ENCODE measurements at places on chromosomes 6 and 20.

GRCh38 chr20:56628015-56628872 lies 862 bp upstream of the TFAP2C start:
- no peak for DNase-seq

- no peak for DNase-seq
These were observed 828 bp upstream of the SULF2 start for GRCh38 chr20:47785854-47786764.

GRCh38 chr20:41671143-41671542 lies 53.0 kb upstream of the CHD6 start:
- no peak for DNase-seq

DNA sequence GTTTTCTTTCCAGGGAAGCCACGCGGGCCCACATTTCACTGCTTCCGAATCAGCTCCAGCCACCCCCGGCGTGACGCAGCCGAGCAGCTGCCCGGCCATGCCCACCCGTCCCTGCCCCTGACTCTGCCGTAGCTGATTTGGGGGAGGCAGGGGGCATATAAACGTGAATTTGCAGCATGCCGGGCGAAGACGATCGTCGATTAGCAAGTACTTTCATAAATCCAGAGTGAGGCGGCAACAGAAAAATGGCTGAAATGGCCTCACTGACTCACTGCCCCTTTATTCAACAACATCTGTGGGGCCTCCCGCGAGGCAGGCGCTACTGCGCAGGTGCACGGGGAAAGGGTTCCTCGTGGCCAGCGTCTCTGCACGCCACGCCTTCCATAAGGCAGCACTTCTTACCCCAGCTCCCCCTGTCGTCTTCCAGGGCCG lies 118.0 kb downstream of the DLL1 start:
- DNase-seq: no peak

DNA sequence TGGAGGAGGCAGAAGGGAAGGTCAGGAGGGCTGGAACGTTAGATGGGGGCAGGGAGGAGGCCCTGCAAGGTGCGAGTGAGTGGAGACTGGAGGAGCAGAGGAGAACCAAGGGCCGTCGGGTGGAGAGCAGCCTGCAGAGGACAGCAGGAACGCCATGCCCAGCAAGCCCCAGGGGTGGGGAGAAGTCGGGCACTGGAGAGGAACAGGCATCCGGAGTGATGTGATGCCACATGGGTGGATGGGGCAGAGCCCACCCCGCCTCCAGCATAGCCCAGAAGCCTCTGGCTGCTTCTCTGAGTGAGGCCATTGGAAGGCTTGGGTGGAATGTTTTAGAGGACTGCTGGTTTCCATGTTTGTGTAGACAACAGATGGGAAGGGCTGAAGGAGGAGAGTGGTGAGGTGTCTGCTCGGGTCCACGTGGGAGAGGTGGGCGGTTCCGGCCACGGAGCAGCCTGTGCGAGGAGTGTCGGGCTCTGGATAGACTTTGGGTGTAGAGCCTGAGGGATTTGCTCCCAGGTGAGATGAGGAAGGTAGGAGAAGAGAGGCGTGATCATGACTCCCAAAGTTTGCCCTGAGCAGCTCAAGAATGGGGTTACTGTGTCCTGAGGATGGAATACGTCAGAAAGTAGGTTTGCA lies 221.4 kb downstream of the SMOC2 start:
- DNase-seq: no peak

GRCh38 chr6:155493026-155493693 lies 37.5 kb upstream of the NOX3 start:
- DNase-seq: no peak

DNA sequence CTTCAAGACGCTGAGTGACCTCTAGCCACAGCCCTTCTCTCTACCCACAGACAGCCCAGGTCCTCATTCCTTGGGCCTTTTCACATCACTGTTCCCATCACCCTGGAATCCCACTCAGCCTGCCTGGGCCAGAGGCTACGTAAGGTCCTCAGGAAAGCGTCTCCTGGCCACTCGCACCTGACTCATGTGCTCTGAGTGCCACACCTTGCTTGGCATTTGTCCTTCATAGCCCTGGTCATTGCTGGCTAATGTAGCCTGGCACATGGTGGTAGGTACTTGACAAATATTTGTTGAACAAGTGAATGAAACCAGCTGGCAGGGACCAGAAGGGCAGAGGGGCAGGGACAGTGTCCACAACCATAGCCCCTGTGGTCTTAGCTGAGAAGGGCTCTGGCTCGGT lies 50.6 kb upstream of the FANCE start:
- no peak for DNase-seq

- DNase-seq: no peak
These were observed 99.2 kb upstream of the FOXP4 start for GRCh38 chr6:41446907-41447545.

DNA sequence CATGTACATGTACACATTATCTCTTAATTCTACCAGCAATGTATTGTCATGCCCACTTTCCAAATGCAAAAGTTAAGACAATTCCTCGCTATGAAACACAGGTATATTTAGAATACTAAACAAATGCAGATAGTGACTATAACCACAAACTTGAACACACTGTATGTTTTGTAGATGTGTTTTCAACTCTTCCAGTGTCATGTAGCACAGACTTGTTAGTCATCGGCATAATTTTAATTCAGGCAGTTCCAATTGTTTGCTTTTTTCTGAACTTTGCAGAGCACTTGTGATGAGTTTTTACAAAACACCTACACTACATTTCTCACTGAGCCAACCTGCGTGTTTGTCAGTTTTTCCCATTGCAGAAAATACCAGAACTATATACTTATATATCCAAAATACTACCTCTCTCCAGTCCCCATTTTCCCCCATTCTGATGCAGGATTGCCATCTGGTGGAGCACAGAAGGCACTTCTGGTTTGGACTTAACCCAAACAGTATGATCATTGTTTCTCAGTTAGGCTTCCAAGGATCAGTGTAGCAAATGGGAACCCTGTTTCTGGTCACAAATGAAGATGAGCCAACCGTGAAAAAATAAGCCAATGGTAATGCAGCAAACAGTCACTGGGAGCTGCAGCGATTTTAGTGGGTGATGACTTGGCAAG lies 143.4 kb downstream of the ADGRB3 start:
- no peak for DNase-seq

DNA sequence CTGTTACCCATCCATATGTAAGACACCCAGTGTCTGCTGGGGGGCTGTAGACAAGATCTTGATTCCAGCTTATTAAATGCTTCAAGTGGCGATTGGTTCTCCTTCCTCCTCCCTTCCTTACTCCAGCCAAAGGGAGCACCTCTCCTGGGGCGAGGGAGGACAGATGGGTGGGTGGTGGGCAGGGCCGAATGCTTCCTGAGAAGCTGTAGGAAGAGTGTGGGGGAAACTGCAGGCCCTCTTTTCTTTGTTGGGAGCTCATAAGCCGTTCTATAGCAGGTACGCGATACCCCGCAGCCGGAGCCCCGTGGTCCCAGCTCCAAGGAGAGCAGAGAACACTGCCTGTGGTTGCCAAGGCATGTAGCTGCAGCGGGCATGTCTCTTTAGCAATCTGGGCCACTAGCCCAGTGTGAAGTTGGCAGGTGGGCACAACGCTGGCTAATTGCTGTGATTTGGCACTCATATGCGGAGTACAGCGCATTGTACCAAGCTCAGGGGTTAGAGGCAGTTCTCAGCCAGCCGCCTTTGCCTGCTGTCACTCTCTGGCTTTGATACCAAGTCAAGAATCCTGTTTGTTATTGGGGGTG lies 14.7 kb upstream of the KCNG1 start:
- DNase-seq: no peak

DNA sequence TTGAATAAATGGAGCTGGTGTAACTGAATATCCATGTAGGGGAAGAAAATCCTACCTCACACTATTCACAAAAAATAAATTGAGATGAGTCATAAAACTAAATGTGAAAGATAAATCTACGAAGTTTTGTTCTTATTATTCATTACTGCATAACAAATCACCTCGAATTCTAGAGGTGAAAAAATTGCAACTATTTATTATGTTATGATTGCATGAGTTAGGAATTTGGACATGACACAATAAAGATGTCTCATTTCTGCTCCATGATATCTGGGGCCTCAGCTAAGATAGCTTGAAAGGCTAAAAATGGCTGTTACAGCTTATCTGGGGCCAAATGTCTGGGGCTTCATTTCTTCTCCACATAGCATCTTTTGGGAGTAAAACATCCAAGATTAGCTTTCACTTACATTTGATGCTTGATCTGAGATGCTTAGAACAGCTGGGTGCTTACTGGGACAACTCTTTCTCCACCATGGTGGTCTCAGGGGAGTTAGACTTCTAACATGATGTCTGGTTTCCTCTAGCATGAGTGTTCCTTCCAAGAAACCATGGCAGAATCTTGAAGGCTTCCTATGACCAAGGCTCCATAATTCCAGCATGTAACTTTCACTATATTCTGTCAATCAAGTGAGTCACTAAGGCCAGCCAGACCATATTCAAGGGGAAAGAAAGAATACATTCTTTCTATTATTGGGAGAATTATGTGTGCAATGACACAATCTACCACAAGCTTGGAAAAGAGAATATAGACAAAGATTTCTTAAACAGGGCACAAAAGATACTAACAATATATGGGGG lies 30.1 kb downstream of the OR2B6 start:
- DNase-seq: no peak

GRCh38 chr20:1633535-1633934 lies 13.7 kb upstream of the SIRPB1 start:
- DNase-seq: no peak

GRCh38 chr6:159819932-159820640 lies 20.0 kb downstream of the PNLDC1 start:
- no peak for DNase-seq

DNA sequence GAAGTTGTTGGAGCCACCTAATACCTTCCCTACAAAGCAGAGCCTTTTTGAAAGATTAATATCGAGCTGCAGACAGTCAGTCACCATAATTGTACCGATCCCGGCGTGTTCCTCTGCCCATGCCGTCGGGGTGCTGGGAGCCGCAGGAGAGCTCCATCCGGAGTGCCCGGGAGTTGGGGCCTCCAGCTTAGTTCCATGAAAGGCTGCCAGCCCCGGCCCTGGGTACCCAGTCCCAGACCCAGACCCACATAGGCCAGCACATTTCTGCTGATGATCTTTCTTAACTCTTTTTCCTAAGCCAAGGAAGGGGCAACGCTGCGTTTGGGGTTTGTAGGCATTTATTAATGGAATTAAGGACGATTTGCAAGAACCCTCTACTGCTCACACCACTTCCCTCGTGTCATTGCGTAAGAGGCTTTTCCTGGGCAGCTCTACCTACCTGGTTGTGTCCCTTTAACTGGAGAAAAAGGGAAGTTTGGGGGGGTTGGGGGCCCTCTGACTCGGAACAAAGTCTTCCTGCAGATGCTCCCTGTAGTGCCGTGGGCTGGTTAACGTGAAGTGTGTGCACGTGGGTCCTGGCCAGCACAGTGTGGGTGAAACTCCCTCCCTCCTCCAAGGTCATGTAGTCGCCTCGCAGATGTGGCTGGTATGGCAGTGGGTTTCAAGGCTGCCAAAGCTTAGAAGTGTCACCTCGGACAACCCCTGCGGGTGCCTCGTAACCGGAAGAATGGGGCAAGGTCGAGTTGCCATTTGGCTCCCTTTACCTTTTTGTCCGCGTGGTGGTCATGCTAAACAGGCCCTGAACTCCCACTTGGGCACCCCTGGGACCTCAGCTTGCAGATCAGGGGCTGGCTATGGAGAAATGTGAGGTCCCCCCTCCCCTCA lies 54.3 kb upstream of the APCDD1L start:
- no peak for DNase-seq

- DNase-seq: no peak
These were observed 58.1 kb upstream of the SNAP91 start for GRCh38 chr6:83767033-83767432.

GRCh38 chr6:19501737-19502245 lies 335.4 kb upstream of the ID4 start:
- no peak for DNase-seq

- DNase-seq: no peak
These were observed 1.1 kb upstream of the NECAB3 start for GRCh38 chr20:33675136-33675959.

- no peak for DNase-seq
These were observed 69.5 kb upstream of the FABP7 start for GRCh38 chr6:122709922-122710512.

DNA sequence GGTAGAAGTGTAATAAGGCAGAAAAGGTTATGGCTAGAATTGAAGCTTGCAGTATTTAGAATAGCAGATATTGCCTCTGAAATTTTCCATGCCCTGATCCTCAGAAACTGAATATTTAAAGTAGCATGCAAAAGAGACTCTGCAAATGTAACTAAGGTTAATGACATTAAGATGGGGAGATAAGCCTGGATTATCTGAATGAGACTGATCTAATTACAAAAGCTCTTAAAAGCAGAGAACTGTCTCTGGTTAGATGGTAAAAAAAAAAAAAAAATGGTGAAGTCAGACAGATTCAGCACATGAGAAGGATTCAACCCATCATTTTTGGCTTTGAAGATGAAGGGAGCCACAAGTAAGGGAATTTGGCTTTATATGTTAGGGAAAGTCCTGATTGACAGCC lies 503.7 kb upstream of the IRAK1BP1 start:
- DNase-seq: no peak

DNA sequence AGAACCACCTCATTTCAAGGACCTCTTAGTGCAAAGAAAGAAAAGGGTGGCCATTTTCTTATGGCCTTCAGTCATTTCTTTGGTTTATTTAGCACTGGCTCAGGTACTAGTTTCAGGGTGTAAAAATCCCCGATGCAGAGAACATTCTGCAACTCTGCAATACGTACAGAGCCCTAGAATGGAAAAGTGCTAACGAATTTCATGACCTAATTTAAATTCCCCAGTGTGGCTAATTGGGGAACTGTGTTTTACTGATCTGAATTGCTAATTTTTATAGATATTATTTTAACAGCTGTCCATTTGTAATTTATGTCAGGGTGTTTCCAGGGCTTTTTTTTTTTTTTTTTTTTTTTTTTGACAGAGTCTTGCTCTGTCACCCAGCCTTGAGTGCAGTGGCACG lies 160.7 kb downstream of the UST start:
- no peak for DNase-seq

GRCh38 chr6:116364321-116364720 lies 6.4 kb upstream of the DSE start:
- DNase-seq: no peak
